ENCODE measurements at places on chromosomes 6 and 20.

- DNase-seq, result no peak
Observed at GRCh38 chr20:35004051-35004725, 48.5 kb downstream of the MYH7B start.

DNA sequence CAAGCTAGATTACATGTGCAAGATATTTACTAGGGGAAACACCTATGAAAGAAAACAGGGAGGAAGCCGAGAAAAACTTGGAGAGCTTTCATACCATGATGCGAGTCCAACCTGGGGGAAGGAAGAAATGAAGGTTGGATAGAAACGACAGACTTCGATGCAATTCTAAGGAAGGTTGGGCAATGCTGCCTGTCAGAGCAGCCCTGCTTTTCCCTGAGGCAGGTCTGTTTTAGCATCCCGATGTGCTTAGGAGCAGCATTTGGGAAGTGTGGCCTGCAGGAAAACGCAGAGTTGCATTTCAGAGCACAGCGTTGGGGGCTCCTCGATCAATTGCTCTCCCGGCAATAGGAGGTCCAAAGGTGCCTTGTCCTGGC is 91.9 kb upstream of the DTNBP1 start:
- no peak for DNase-seq

- DNase-seq, result no peak
Observed at GRCh38 chr6:55137929-55138693, 36.2 kb upstream of the HCRTR2 start.

- peak; percentile 38 for DNase-seq
Observed at GRCh38 chr6:5135788-5136376, 50.7 kb downstream of the PPP1R3G start.

DNA sequence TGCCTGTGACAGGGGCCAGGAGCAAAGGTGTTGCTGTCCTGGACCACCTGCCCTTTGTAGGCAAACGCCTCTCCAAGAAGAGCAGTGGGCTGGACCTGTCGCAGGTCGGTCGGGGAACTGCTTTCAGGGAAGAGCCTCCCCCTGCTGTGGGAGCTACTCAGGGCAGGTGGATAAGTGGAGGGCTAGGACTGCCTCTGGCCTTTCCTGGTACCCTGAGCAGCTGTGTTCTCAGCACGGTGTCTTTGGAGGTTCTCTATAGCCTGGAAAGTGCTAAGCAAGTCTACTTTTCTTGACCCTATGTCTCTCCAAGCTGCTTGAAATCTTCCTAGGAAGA is 35.0 kb downstream of the BPIFB1 start:
- DNase-seq, result no peak

- no peak for DNase-seq
Observed at GRCh38 chr20:61958773-61959700, 106.6 kb downstream of the TAF4 start.

GRCh38 chr6:6412221-6412620 is 91.8 kb upstream of the F13A1 start:
- DNase-seq, result no peak

DNA sequence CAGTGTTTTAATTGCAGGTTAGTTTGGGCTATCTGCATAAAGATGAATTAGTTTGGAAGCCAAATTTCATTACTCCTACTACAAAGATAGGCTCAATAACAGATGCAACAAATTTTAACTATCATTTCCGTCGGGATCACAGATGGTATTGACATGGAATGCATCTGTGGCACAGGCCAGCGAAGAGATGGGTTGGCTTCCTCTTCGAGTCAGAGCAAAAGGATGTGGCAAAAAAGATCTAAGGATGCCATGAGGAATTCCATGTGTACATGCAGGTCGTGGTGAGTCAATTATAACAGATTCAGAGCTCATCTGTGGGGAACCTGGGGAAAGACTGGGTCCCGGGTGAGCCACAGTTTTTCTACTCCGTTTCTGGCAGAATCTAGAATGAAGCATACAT is 83.0 kb upstream of the CITED2 start:
- DNase-seq, result no peak

- peak; percentile 58 for DNase-seq
Observed at GRCh38 chr6:85677234-85677956, 34.7 kb upstream of the SYNCRIP start.
